ENCODE measurements at places on chromosomes 7 and 10.
A peak's percentile ranks its signal among the peaks of the same experiment; 100 is the strongest.

- no peak for DNase-seq
Measured at GRCh38 chr10:7577176-7577575, 89.6 kb downstream of the ITIH5 start.

- no peak for DNase-seq
Measured at GRCh38 chr7:79506481-79506880, 53.0 kb upstream of the MAGI2 start.

- no peak for DNase-seq
Measured at GRCh38 chr10:119478111-119478802, 64.3 kb downstream of the RGS10 start.

DNA sequence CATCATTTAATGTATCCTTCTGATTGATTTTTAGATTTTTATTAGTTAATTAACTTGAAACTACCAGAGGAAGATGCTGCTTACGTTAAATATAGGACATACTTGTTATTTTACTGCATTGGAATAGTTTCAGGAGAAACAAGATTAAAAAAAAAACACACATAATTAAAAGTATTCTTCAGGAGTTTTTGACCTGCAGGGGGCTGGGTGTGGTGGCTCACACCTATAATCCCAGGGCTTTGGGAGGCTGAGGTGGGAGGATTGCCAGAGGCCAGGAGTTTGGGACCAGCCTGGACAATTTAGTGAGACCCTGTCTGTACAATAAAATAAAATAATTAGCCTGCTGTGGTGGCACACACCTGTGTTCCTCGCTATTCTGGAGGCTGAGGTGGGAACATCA is 10.7 kb downstream of the CBLL1 start:
- DNase-seq = no peak

- no peak for DNase-seq
Measured at GRCh38 chr7:83782628-83783027, 133.7 kb upstream of the SEMA3E start.

GRCh38 chr7:36497775-36498174 is 108.1 kb downstream of the ANLN start:
- no peak for DNase-seq

GRCh38 chr10:27360581-27361172 is 120.1 kb upstream of the ACBD5 start:
- DNase-seq = peak; percentile 54

DNA sequence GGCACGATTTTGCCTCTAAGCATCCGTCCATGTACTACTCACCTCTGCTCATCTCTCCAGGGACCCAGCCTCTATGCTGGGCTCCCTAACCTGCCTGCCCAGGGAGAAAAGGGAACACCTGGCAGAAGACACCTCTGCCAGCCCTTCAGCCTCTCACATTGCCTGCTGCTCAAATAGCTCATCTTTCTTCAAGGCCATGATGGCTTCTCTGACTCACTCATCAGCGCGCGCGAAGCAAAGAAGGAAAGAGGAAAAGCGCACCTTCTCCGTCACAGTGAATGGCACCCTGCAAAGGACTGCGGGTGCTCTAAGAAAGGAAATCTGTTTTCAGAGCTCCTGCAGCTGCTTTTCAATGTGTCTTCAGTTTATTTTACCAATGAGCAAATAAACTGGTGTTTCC is 174.0 kb downstream of the PRKAG2 start:
- no peak for DNase-seq

- no peak for DNase-seq
Measured at GRCh38 chr10:5364890-5365338, at the start of gene UCN3. Gene UCN3 (plus strand): TSS chr10:5364966. CDS start chr10:5373721, 8,755 bp downstream.

DNA sequence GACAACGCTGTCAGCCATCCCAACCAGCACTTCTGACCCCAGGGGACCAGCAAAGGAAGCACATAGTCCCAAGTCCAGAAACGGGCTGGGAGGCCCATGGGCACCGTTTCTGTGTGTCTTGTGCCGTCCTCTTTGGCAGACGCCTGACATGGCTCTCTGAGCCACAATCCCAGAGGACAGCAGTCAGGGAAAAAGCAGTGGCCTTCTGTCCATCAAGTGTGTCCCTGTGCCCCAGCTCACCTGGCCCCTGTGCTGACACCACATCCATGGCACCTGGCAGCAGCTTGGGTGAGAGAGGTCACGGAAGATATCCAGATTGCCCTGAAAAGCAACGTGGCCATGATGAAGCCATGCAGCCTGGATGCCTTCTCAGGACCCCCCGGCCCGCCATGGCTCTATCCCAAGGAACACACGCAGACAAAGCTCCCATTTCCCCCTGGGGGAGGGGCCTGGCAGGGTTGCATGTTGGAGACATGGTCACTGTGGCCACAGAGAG is 38.1 kb upstream of the ANTXRL start:
- DNase-seq = no peak

Measured in stimulated activated CD8-positive, alpha-beta memory T cell treated with anti-CD3 and anti-CD28 coated beads, Interleukin-4, amount 100 ng/mL, for 1 hour (primary cell).